Panc1 (cell line): ENCODE measurements at places on chromosomes 13 and 19.

- DNase-seq, result no peak
Measured at GRCh38 chr19:12782424-12783290, 7.3 kb upstream of the HOOK2 start.

DNA sequence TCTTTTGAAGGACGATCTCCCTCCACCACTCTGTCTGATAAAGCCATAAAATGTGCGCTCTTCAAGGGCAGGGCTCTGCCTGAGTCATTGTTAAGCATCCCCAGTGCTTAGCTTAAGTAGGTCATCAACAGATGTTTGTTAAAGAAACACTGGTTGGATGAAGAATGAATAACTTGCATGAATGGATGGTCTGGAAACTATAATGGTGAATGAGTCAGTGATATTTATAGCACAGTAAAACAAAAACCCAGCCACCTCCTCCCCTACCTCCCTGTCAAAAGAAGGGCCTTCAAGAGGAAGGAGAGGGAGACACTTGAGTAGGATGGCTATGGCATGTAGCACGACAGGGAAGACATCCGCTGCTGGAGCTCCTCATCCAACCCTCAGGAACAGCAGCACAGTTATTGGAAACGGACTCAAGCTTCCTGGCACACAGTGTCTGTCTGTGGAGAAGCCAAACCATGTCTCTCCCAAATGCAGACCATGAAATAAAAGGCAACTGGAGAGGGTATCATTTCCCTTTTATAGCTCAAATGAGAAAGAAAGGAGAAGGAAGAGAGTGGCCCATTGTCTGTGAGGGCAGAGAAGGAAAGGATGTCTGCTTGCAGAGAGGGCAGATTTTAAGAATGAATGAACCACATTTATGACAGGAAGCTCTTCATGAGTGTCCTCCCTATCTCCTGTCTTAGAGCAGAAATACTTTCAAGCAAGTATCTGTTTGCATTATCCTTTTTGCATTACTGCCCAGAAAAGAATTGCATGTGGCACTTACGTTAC lies 183.5 kb upstream of the UBL3 start:
- DNase-seq, result no peak

- no peak for DNase-seq
Measured at GRCh38 chr13:31697290-31697689, 42.0 kb upstream of the RXFP2 start.

DNA sequence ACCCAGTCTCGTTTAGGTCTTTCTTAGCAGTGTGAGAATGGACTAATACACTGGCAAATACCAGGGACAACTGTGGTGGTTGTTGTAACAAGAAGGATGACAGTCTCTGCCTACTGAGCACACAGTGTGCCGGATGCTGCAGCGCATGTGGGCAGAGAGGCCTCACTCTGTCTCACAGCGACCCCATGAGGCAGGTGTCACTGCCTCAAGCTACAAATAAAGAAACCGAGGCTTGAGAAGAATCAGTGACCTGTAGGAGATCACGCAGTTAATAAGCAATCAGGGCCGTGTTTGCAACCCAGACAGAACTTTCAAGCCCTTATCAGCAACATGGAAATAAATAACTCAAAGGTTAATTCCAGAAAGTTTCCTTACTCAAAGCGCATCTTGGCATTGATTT lies 40.5 kb upstream of the GAS6 start:
- peak; percentile 13 for DNase-seq

GRCh38 chr13:43961909-43962308 lies 82.2 kb downstream of the LACC1 start:
- DNase-seq, result no peak

DNA sequence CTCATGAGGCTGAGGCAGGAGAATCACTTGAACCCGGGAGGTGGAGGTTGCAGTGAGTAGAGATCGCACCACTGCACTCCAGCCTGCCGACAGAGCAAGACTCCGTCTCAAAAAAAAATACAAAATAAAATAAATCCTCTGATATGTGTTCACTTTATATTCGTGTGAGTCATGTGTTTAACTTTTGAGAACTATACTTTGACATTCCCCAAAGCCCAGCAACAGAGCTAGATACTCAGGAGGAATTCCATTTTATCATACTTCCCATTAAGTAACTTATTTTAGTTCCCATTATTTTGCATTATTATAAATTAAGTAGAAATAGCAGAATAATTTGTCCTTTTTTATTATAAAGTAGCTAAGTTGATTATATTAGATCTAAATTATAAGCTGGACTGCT lies 3.3 kb upstream of the CHAMP1 start:
- DNase-seq, result no peak

DNA sequence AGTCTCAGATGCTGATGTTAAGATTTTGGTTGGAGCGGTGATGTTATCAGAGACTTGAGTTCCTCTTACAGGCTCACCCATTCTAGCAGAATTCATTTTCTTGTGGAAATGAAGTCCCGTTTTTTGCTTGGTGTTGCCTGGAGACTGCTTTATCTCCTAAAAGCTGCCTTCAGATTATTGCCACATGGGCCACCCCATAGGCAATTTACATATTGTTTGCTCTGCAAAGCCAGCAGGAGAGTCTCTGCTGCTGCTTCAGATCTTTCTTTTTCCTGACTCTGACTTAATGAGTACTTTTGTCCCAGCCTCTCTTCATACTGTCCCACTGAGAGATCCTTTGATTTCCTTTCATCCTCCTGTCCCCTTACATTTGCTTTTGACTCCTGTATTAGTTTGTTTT lies 114.6 kb downstream of the TDRD3 start:
- DNase-seq, result no peak

DNA sequence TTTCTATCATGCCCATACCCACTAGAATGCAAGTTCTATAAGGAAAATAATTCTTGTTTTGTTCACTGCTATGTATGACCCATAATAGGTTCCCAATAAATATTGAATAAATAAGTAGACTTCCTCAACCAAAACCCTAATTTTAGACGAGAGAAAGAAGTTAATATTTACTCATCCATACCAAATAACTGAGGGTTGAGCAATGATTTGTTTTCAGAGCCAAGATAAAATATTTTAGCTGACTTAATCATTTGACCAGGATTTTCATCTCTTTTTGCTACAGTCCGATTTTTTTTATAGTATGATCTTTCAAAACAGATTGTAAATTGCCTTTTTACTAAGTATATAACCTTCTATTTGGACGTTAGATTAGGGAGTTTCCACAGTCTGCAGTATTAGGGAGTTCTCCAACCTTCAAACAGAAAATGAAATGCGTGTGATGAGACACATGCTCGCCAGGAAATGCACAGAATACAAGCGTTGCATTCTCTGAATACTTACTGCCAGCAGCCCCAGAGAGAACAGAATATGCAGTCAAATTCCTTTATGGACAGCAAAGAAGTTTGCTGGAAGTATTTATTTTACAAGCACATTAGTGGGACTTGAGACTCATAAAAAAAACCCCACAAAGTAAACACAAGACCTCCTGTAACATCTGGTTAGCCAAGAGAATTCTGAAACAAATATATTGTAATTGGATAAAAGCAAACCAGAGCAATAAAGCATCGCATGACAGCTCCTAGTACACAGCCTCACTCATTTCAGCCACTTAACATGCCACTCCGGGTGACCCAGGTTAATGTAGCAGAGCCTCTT lies 230.0 kb downstream of the MYO16 start:
- DNase-seq, result no peak

DNA sequence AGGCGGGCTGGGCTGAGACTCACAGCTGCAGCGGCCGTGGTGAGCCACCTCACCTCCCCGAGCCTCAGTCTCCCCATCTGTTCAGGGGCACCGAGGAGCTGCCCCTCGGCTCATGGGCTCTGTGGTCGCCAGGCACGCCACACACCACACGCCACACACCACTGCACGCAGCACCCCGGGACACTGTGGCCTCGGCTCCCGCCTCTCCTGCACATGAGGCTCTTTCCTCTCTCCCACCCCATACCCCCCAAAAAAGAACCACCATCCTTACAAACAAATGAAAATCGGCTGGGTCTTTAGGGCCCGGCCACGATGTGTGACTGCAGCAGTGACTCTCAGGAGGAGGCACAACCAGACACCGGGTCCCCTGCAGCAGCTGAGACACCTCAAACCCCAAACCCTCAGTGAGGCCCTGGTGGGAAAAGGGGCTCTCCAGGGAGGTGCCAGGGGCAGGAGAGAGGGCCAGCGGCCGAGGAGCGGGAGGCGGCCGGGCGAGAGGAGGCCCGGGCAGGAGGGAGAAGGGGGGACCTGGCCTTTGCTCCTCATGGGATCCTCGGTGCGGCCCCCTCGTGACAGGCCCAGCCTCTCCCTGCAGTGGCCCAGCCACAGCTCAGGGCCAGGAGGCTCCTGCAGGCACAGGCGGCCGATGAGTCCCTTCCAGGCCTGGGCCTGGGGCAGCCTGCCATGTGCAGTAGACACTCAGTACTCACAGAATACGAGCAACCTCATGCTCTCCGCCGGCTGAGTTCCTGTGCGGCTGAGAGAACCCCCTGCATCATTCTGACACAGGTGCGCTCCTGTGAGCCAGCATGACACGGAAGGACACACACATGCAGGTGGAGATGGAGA lies 66.3 kb downstream of the RASA3 start:
- no peak for DNase-seq

DNA sequence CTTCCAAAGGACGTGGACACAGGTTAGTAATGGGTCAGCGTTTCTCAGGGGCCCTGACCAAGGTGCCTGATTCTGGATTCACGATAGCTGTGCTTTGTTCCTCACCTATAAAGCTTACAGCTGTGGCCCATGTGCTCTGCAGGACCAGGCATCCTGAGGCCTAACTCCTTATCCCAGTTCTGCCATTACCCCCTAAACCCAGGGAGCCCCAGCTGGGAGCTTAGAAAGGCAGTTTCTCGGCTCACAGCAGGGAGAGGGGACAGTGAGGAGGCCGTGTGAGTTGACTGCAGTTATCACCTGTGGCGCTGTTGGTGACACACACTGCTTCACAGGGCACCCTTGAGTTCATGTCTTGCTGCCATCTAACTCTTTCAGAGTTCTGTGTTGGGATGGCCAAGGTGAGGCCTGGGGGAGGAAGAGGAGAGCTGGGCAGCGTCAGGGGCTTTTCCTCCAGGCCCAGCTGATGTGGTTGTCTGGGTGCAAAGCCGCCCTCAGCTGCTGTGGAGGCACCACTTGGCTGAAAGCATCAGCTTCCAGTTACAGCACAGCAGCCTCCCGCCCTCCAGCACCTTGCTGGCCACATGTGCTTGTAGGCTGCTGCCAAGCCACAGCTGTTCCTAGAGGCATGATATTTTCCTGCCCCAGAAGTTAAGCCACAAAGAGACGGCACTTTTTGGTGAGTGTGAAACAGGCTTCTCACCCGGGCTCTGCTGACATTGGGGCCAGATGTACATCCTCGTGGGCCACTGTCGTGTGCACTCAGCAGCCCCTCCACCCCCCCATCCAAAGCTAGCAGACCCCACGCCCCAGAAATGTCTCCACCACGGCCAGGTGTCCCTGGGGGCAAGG lies 99.6 kb upstream of the MCF2L start:
- no peak for DNase-seq

GRCh38 chr19:21584537-21584936 lies 79.1 kb downstream of the ZNF429 start:
- no peak for DNase-seq

- no peak for DNase-seq
Measured at GRCh38 chr13:47291107-47291656, 394.3 kb upstream of the HTR2A start.

DNA sequence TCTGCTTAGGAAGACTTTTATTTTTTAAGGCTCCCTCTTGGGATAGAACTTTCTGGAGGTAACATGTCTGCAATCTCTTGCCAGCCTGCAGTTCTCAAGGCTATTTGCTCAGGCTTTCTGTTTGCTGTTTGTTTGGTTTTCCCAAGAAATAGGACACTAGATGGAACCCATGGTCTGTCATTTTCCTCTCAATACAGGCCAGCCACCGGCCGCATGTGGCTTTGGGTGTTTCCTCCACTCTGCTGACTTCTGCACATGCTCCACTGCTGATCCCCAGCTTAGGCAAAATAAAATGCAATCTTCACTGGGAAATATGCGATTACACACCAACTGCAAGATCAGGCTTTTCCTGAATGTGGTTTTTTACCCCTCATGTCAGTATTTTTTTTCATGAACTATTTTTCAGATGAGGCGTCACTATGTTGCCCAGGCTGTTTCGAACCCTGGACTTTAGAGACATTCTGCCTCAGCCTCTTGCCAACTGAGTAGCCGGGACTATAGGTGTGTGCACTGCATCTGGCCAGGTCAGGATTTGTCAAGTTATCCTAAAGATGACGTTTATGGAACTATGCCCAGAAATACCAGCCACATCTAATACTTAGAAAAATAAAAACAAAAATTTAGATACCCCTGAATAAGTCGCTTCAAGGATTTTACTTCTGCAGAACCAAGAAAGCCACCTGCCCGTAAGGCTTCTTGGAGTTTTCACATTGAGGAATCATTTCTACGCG lies 94.3 kb upstream of the PABPC3 start:
- DNase-seq, result no peak

GRCh38 chr19:11434703-11435056 lies 241 bp downstream of the ODAD3 start:
- DNase-seq, result no peak

DNA sequence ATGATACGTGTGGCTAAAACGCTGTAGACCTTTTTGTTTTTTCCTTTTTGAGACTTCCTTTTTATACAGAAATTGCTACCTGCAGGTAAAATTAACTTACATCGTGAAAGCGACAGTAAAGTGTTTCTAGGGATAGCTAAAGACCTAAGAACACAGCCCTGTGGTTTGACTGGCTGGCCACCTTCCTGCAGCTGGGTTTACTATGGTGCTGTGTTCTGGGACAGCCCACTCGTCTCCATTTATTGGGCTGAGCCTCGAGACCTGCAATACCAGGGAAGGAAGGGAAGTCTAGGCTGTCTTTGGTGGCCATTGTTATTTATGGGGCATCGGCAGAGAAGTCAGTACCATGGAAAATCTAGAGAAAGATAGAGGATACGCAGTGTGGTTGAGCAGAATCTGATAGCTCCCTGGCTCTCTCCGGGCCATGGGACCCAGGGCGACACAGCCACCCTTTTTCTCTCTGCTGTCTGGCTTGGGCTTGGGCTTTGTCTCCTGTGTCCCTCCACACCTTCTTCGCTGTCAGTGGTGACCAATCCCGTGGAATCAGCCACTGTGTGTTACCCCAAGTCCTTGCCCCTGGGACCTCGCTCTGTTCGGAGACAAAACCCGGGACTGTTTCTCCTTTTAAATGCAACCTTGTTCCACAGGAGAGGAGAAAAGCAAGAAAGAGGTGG lies 30.9 kb downstream of the ACTN4 start:
- no peak for DNase-seq

DNA sequence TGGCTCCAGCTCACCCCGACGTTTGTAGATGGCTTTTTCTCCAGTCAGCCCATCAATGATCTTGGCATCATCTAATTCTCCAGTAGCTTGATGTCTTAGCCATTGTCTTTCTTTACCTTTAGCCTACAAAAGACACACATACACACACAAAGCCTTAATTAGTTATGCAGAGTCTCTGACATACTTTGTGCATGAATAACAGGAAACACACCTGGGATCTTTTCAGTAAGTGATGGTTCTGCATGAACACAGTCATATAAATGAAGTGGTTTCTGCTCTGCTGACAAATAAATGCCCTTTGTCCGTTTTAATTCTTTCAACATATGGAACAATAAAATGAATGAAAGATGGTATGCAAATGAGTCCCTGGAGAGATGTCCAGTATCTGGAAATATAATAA lies 133.3 kb downstream of the RGCC start:
- DNase-seq, result no peak
